Suprapubic skin (tissue), 4 donors: ENCODE measurements at places on chromosomes 16 and 17. TPM values are rescaled to one million over a fixed set of nuclear protein-coding genes. Genes with fewer than 3 reads are reported as not detected.

SAP30BP gene
- 86.6 TPM for total RNA-seq

VPS25 gene
- 51.6 TPM for total RNA-seq

HIGD1B gene
- not detected for total RNA-seq

CD79B gene
- total RNA-seq: 1.5 TPM

KCNJ2 gene
- total RNA-seq: 7.3 TPM

INCA1 gene
- total RNA-seq: 0.73 TPM

PSMD7 gene
- total RNA-seq: 76.1 TPM

CCR7 gene
- not detected for total RNA-seq

TP53TG3 gene
- not detected for total RNA-seq

CCL13 gene
- not detected for total RNA-seq

CCT6B gene
- 1.5 TPM for total RNA-seq

CCL7 gene
- total RNA-seq: not detected

MRPS34 gene
- 59.1 TPM for total RNA-seq

PERCC1 gene
- not detected for total RNA-seq

DPEP2NB gene
- not detected for total RNA-seq

CETP gene
- not detected for total RNA-seq

GP2 gene
- not detected for total RNA-seq

WRAP53 gene
- total RNA-seq: 4.8 TPM

GPR142 gene
- not detected for total RNA-seq

RABEP1 gene
- 27.5 TPM for total RNA-seq

TRPV3 gene
- 33.4 TPM for total RNA-seq

CNTNAP1 gene
- 1.1 TPM for total RNA-seq

TCAP gene
- 1.1 TPM for total RNA-seq

TP53TG3C gene
- not detected for total RNA-seq

PRR35 gene
- total RNA-seq: not detected

C1QTNF8 gene
- total RNA-seq: not detected

CACNG5 gene
- total RNA-seq: not detected

TNFRSF13B gene
- not detected for total RNA-seq

ZNF19 gene
- 6.9 TPM for total RNA-seq

CFAP97D1 gene
- total RNA-seq: 0.13 TPM

CCDC154 gene
- 3.5 TPM for total RNA-seq

VMO1 gene
- total RNA-seq: not detected

OTOP3 gene
- 0.65 TPM for total RNA-seq

CCDC102A gene
- total RNA-seq: 8.6 TPM

TBC1D26 gene
- 0.29 TPM for total RNA-seq

CRHR1 gene
- total RNA-seq: 0.89 TPM

SEPTIN1 gene
- total RNA-seq: 1.3 TPM

MT1E gene
- total RNA-seq: 609 TPM

EVPLL gene
- 15.6 TPM for total RNA-seq

HBM gene
- not detected for total RNA-seq

CISD3 gene
- total RNA-seq: 11.1 TPM

KRTAP2-3 gene
- total RNA-seq: 0.64 TPM

TMEM106A gene
- 1.4 TPM for total RNA-seq

NUDT21 gene
- total RNA-seq: 36.9 TPM

SLC25A39 gene
- 106 TPM for total RNA-seq

CTRB2 gene
- total RNA-seq: not detected

GP1BA gene
- total RNA-seq: not detected

ACAP1 gene
- total RNA-seq: 12.4 TPM

RND2 gene
- 1.6 TPM for total RNA-seq

RBFOX1 gene
- 0.32 TPM for total RNA-seq

C16orf92 gene
- not detected for total RNA-seq

DNAAF8 gene
- 1.7 TPM for total RNA-seq
